Effector CD4-positive, alpha-beta T cell (primary cell): ENCODE measurements at places on chromosomes 5 and 9.

DNA sequence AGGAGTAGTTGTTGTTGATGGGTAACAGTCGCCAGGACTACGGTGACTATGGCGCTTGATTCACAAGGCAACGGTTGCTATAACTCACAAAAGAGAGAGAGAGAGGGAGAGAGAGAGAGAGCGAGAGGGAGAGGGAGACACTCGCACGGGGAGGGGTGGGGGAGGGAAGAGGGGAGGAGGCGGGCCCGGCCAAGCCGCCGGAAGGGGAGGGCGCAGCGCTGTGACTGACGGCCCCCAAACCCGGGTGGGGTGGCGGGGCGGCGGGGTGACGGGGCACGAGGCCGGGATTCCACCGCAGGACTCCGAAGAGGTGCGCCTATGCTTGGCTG lies at the start of gene RFX3:
Gene RFX3, minus strand, starts transcription at position 166 of the 329 bp plus-strand sequence. CDS start 130,413 bp downstream, outside the sequence.
- peak; percentile 87 for DNase-seq

- DNase-seq, result no peak
These were observed 114.7 kb downstream of the ST8SIA4 start for GRCh38 chr5:100788417-100788816.

- no peak for DNase-seq
These were observed 2.5 kb upstream of the RGMB start for GRCh38 chr5:98770911-98771322.

DNA sequence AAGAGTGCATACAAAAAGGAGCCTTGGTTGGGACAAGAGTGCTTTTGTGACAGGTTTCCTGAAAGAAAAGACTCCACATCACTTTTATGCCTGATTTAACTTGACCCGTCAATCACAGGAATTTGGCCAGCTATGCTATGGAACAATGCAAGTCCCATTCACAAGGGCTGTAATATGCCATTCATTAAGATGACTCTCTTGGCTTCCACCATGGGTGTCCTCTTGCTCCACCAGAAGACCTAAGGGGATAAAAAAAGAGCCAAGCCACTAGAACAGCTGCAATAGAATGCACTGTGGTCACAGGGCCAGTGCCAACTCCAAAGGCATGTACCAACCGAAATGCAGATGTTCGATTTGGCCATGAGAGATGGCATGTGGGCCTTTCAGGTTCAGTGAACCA lies 480.1 kb upstream of the MPDZ start:
- no peak for DNase-seq

- DNase-seq, result no peak
These were observed 280.4 kb upstream of the PTGER4 start for GRCh38 chr5:40399349-40399748.

DNA sequence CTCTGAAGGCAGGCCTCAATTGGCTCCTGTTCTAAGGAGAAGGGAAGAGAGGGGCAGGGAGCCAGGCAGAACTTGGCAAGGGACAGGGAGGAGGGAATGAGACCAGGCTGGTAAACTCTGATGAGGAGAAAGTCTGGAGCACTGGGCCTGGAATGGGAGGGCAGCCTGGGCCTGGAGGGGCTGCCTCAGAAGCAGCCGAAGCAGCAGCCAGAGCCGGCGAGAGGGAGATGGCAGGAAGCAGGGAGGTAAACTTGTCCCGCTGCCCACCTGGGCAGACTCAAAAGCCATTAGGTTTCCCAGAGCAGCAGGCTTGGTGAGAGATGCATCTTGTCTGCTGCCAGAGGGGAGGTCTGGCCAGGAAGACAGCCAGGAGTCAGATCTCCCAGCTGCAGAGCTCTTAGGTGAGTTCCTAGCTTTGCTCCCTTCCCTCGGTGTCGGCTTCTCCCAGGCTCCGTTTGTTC lies 37.0 kb upstream of the CRB2 start:
- DNase-seq, result no peak
